ENCODE measurements at places on chromosomes 5 and 9.
A peak's percentile ranks its signal among the peaks of the same experiment; 100 is the strongest.

DNA sequence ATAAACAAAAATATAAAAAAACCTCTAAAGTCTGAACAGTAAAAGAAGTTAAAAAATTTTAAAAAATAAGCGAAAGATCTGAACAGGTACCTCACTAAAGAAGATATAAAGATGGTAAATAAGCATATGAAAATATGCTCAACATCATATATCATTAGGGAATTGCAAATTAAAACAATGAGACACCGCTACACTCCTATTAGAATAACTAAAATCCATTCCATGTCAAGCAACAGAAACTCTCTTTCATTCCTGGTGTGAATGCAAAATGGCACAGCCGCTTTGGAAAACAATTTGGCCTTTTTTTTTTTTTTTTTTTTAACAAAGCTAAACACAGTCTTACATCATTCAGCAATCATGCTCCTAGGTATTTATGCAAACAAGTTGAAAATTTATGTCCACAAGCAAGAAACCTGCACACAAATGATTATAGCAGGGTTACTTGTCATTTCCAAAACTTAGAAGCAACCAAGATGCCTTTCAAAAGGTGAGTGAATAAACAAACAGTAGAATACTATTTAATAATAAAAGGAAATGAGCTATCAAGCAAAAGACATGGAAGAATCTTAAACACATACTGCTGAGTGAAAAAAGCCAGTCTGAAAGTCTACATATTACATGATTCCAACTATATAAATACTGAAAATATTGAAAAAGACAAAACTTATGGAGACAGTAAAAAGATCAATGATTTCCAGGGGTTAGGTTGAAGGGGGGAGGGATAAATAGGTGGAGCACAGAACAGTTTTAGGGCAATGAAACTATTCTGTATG is 22.1 kb downstream of the ANXA1 start:
- no peak for DNase-seq

DNA sequence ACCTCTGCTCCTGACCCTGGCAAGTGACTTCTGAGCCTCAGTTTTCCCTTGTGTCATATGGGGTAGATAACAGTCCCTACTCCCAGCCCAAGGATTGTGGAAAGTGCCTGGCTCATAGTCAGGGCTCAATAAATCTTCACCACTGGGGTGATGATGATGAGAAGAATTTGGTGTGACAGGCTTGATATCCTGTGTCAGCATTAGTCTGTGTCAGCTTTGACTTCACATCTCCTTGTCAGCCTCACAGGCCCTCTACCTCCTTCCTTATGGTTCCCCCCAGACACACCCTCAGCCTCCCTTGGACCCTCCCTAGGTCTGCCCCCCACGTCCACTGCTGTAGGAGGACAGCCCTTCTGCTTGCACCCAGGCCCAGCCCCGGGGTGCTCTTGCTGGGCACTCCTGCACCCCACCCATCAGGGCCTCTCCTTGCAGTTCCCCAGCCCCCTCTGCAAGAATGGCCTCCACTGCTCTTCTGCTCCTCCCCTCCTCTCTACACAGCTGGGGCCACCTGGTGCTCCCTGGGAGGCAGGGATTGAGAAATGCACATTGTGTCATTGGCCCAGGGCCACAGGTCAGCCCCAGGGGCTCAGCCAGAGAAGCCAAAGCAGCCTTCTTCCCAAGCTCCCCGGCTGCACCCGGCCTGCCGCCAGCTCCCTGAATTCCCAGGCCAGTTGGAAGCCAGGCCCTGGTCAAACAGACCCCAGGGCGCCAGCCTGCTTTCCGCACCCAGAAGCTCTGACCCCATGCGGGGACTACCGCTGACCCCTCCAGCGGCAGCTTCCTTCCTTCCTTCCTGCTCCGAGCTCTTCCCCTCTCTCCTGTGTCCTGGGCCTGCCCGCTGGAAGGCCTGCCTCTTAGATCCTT is 7.7 kb downstream of the FGFR4 start:
- peak; percentile 19 for DNase-seq

GRCh38 chr9:135567311-135567710 is 5.8 kb downstream of the PAEP start:
- DNase-seq, result no peak

- peak; percentile 21 for DNase-seq
These were observed 29.8 kb upstream of the HMCN2 start for GRCh38 chr9:130235558-130236435.

DNA sequence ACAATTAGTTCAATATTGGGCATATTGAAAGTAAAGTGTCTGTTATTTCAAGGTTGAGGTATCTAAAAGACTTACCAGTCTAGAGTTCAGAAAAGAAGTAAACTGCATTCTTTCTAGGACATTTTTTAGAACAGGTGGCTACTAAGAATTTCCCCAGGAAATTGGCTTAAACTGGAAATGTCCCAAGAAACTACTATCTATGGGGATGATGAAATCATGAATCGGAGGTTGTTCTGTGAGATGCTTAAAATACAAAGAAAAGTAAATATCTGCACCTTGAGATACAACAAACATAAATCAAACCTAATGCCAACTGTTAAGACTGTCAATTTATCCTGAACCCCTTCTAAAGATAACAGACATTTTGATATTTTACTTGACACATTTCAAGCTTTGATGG is 226.5 kb upstream of the NREP start:
- DNase-seq, result no peak

GRCh38 chr5:79297661-79298060 is 61.7 kb downstream of the JMY start:
- peak; percentile 9 for DNase-seq

GRCh38 chr5:82218374-82219156 is 59.6 kb downstream of the RPS23 start:
- DNase-seq, result peak; percentile 7

DNA sequence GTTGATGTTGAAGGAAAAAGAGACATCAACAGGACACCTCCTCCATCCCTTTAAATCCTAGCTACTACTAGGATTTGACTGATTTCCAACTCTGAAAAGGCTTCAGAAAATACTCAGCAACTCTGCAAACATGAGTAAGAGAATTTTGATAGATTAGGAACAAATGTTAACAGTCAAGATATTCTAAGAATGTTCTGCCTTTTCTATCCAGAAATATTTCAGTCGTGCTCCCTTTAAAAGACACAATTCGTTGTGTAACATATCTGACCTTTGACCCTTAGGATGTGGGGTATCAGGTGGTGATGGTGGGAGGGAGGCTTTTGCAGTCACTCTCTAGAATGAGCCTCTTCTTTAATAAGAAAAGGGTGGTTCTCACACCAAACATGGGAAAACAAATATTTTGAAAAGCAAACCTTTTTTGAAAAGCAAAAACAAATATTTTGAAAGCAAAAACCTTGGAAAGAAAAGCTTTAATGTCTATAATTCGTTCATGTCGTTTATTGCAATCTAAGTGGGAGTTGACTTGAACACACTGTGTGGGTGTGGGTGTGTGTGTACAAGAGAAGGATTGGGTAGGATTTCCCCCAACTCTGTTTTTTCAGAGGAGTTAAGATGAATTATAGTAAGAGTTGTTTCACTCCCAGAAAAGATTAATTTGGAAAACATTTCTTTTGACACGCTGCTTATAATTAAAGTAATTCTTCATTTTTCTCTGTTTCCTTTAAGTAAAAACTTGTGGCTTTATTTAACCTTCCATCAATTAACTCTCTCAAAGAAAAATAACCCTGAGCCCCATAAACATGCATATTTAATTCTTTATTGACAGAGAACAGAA is 152.8 kb downstream of the TMEM167A start:
- no peak for DNase-seq

GRCh38 chr5:14962604-14963003 is 91.0 kb upstream of the ANKH start:
- no peak for DNase-seq

GRCh38 chr9:134744385-134745295 is 103.0 kb downstream of the COL5A1 start:
- DNase-seq, result no peak

GRCh38 chr5:57338068-57338867 is 144.3 kb downstream of the ACTBL2 start:
- DNase-seq, result peak; percentile 18

DNA sequence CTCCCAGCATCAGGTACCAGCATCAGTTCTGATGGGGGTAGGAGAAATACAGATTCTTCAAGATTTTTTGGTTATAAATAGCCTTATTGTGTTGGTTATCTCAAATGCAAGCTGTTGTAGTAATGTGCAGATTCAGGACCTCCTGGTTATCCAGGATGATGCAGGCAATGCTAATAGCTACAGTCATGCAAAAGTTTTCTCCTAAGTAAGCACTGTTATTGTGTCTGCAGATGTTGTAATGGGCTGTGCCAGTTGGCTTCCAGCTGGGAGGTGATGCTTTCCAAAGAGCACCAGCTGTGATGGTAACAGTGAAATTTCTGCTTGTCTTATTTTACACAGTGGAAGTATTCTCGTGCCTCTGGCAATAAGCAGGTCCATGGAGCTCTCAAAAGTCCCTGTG is 719.2 kb upstream of the CTNND2 start:
- peak; percentile 49 for DNase-seq

All from NCI-H146 (cell line).